ENCODE measurements at places on chromosomes 1 and 21.

- DNase-seq: no peak
These were observed 93.8 kb downstream of the MTR start for GRCh38 chr1:236888903-236889302.

DNA sequence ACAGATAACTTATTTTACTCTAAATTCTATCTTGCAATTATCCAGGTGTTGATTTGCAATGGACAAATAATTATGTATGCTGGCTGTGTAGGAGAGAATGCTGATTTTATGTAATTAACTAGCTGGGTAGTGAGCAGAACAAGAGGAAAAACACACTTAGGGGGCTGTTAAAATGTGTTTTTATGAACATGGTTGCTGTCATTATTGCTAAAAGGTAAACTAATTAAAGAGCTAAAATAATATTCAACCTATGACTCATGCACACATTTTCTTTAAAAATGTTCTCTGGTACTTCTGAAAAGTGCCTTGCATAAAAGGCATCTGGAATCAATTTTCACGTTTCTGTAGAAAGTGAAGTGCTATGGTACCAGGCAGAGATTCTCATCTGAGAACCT lies 192.8 kb upstream of the C8B start:
- no peak for DNase-seq

DNA sequence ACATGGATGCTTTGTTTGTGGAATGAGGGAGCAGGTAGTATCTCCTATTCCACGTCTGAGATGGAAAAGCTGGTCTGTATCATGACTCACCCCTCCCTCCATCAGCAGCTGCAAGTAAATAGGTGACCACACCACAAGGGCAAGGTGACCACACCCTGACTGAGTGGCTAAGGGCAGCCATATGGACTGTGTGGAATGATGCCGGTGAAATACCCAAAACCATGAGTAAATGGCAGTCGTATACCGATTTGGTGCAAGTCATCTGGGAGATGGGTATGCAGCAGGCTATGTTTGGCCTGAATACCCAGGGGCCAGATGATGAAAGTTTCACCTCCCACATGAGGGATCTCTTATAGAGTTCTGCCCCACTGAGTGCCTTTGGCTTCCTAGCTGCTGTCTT lies 15.8 kb upstream of the UBE2U start:
- no peak for DNase-seq

GRCh38 chr1:179120736-179121135 lies 38.9 kb downstream of the TOR3A start:
- no peak for DNase-seq

DNA sequence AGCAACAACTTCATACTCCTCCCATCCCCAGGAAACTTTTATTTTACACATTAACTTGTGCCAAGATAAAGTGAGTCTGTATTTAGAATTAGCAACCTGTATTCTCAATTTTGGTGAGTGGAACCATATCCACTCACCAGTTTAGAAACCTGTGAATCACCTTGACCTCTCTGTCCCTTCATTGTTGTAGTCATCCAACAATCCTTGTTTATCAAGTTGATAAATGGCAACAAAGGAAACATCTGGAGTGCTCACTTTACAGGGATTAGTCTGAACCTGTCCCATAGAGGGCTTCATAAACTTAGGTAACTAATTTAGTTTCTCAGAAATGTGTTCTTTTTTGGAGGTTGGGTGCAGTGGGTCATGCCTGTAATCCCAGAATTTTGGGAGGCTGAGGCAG lies 3.9 kb upstream of the CLSPN start:
- no peak for DNase-seq

GRCh38 chr1:239302696-239303095 lies 83.7 kb upstream of the CHRM3 start:
- no peak for DNase-seq

- DNase-seq: no peak
These were observed 46.8 kb upstream of the A3GALT2 start for GRCh38 chr1:33367485-33368405.
